ENCODE measurements at places on chromosomes 5 and 9.

DNA sequence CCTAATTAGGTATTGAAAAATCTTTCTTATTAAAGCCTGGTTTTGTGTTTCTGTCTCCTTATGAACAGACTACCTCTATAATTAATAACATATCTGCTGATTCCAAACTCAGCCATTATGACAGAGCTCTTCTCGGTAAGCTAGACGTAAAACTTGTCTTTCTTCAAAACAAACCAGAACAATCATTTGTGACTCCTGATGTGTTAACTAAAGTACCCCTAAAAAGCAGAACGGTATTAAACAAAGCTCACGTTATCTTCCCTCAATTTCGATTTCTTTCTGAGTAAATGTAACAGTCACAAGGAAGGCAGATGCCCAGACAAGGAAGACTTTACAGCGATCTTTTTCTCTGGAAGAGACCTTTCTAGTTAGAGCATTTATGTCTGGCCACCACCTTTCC lies 1.8 kb downstream of the SEMA5A start:
- no peak for DNase-seq

GRCh38 chr5:151097820-151098767 lies 17.3 kb upstream of the TNIP1 start:
- DNase-seq, result no peak

GRCh38 chr5:154163327-154164248 lies 26.9 kb upstream of the GALNT10 start:
- DNase-seq, result no peak

DNA sequence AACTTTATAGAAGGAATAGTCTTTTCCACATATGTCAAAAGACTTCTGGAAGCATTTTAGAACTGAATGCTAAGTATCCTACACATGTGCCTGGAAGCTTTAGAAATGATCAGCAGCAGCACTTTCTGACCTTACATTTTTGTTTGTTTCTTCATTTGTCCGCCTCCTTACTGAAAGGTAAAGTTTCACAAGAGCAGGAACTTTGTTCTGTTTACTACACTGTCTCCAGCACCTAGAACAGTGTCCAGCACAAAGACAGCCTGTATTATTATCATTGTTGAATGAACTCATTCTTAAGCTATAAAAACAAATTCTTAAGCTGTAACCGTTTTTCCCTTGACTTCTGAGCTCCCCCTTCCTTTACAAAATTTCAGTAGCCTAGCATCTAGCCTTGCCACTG lies 14.8 kb downstream of the PIP5K1B start:
- no peak for DNase-seq

DNA sequence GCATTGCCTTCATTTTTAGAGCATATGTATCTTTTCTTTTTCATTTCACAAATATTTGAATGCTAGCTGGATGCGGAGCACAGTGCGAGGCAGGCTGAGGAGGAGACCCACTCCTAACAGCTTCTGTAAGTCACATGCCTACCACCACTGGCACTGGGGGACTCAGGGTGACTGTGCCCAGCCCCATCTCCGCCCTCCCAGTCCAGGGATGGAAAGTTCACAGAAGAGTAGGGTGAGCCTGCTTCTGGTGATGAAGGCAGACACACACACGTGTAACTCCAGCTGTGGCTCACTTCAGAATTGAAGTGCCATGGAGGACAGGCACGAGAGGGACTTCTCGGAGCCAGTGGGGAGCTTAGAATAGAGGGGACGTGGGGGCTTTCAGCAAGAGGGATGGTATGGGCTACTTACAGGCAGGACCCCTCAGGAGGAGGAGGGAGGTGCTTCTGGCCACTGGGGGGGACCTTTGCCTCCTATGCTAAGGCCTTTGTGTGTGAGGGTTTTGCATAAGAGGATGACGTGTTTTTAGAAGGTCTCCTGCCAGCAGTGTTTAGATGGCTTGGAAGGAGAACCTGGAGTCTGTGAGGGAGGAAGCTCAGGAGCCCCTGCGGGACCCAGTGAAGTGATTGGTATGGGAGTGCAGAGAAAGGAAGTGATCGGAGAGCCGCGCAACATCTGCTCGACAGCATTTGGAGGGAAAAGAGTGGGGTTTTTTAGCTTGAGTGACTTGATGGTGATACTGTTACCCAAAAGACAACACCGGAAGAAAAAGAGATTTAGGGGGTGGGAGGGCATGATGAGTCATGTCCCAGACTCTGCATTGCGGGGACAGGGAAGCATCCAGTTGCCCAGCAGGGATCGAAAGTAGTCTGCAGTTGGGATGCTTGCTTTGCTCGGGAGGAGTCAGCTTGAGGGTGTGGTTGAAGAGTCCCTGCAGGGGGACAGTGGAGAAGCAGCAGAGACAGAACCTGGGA lies 163.5 kb upstream of the OTULINL start:
- no peak for DNase-seq

DNA sequence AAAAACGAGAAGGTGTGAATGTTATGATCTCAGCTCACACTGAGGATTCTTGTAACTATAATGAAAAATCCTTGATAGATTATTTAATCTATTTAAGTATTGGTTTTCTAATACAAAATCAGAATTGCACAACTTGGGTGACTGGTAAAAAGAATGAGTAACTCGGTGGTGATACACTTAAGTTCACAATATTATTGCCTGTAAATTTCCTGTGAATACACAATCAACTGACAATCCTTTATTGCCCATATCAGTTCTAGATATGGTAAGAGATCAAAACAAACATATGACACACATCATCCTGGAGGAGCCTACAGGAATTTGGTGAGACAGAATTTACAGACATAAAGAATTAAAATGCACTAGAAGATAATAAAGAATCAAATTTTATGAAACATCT lies 14.1 kb upstream of the LURAP1L start:
- DNase-seq, result no peak

GRCh38 chr9:36138496-36138895 lies 2.0 kb downstream of the GLIPR2 start:
- DNase-seq, result no peak

DNA sequence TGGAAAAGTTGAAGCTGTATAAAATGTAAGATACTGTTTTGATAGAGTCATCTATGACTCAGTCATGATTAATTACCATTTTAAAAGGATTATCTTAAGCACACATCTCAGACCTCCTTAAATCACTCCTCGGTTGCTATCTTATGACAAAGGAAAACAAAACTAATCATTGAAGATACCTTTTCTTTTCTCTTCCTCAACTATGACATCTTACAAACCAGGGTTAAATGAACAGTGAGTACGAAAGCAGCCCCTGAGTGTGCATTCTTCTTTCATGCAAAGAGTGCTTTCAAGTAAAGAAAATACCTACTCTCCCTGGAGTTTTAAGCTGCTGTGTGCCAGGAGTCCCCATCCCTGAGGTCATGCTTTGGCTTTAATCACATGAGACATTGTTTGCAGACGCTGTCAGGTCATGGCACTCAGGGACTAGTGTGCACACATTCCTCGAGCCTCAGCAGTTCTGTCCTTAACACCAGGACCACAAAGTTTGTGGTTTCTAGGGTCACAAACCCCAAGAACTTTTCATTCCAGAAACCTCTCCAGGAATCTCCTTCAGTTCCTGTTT lies 86.7 kb upstream of the ICE1 start:
- DNase-seq, result no peak

- DNase-seq, result no peak
Observed at GRCh38 chr5:138639326-138639725, 64.1 kb upstream of the HSPA9 start.

DNA sequence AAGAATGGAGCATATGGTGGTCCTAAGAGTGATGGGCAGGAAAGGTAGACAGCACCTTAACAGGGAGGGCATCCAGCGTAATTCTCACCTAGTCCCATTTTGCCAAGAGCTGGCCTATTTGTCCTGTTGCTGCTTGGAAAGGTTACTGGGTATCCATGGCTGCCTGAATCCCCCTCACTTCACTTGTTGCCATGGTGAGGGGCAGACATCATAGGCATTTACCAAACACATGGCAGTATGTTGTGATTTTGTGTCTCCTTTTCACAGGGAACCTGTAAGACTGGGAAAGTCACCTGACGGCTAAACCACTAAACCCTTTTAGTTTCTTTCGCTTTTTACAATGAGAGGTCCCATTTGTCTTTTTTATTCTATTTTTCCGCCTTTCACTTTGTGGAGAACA lies 227.1 kb downstream of the CD180 start:
- no peak for DNase-seq

DNA sequence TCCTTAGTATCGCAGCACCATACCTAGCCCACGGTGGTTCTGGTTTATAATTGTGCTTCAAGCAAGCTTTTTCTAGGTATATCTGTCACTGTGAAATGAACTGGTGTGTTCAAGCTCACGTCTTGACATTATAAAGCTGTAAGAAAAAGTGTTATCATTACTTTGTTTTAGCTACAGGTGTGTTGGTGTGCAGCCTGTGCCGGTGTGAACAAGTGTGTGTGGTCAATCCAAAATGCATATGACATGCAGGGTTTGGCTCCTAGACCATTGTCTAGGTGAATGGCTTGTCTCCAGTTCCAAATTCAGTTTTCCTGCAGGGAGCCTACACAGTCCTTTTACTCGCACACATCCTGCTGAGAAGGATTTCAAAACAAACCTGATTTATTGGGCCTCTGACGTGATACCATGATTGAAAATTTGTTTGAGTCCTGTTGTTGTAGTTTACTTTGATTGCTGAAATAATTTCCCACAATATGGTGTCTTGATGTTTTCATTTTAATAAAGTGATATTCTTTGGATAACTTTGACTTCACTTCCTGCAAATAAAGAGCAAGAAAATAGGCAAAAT lies 3.7 kb downstream of the LSM11 start:
- no peak for DNase-seq

- DNase-seq, result no peak
Observed at GRCh38 chr5:9903801-9904200, 273.6 kb upstream of the TAS2R1 start.

DNA sequence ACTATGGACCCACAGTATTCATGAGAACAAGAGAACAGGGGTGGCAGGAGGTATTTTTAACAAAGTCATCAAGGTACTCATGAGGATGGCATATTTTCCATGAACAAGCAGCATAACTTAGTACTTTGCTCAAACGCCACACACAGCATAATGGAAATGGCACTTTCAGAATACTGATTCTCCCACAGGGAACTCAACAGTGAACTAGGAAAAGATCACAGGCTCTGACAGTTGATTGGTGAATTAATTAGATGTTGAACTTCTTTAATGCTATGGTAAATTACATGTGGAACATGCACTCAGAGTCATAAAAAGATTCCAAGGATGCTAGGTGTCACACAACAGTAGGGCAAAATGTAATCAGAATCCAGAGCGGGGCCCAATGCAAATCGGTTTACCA lies 1088.6 kb upstream of the C9orf72 start:
- no peak for DNase-seq

- no peak for DNase-seq
Observed at GRCh38 chr9:73548201-73548600, 396.5 kb downstream of the ANXA1 start.

- DNase-seq, result no peak
Observed at GRCh38 chr5:97501965-97502305, 318.9 kb upstream of the RIOK2 start.

GRCh38 chr9:136012651-136013050 lies 51.5 kb upstream of the UBAC1 start:
- no peak for DNase-seq

GRCh38 chr5:55923177-55923771 lies 71.5 kb downstream of the IL6ST start:
- DNase-seq, result no peak

DNA sequence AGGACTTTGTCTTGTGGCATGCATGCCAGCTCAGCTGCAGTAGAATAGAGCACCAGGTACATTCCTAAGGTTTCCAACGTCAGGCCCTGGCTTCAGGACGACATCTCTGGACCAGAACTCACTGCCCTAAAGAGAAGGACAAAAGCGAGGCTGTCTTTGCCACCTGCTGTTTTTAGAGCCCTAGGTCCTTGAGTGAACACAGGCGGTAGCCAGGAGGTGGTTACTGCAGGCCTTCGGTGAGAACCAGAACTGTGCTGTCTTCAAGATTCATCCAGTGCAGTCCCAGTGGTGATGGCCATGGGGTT lies 288.9 kb upstream of the CDH18 start:
- DNase-seq, result no peak

DNA sequence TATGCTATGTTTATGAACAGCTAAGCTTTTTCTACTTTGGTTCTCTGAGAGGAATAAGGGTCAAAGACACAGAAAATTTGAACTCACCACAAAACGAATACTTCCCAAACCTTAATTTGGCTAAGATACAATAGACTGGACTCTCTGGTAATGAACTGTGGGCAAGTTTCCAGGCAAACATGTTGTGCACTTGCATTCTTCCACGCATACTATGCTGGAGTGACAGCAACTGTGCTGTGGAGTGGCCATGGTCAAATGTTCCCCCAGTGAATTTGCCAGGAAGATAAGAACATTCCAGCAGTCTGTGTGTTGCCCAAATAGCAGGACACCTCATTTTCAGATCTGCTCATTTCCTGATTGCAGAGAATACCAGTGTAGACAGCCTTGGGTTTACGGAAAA lies 275.3 kb upstream of the IL12B start:
- DNase-seq, result no peak

GRCh38 chr5:153080940-153081339 lies 409.5 kb upstream of the GRIA1 start:
- DNase-seq, result no peak

DNA sequence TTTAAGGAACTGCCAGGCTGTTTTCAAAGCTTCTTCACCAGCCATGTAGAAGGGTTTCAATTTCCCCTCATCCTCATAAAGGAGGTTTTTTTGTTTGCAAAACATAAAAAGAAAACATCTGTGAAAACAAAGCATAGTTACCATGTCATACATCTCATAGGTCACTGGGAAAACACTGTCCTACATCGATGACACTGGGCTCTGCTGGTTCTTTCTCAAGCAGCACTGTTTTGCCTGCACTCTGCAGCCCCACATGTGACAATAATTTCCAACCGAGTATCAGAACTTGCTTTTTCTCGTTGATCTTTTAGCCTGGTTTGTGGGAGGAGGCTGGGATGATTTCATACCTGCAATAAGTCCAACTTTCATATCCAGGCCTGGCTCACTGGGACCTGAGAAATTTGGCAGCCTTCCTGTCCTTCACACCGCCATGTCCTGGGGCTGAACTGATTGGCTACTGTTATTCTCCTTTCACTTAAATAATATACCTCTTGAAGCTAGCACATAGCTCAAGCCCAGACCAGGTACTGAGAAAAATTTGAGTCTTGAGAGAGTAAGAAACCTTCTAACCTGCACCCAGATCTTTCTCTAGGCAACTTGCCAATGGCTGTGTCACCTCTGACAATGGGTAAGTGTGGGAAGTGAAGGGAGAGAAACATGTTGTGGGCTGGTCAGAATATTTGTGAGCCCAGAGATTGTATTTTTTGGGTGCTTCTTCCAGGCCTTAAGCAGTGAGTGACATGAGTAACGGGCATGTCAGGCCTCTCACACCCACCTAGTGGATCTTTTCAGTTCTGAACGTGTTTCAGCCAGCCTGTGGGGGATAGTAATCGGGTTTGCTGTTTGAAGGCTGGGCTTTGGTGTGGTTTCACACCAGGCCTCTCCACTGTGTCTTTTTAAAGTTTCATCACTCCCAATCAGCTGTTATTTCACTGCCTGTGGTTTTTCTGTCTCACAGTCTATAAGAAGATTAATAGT lies 502.8 kb downstream of the NTRK2 start:
- DNase-seq, result no peak

GRCh38 chr5:158869092-158869491 lies 230.6 kb downstream of the EBF1 start:
- DNase-seq, result peak; percentile 36

GRCh38 chr9:127225801-127226625 lies 38.6 kb upstream of the GARNL3 start:
- DNase-seq, result no peak

GRCh38 chr5:35360671-35361070 lies 130.4 kb upstream of the PRLR start:
- no peak for DNase-seq

- peak; percentile 65 for DNase-seq
Observed at GRCh38 chr9:99140685-99141314, 35.9 kb downstream of the TGFBR1 start.

GRCh38 chr5:53480416-53481158 lies at the start of gene FST:
Gene FST (plus strand): TSS chr5:53480629. CDS start chr5:53480792, 163 bp downstream.
- DNase-seq, result no peak
